ENCODE measurements at places on chromosomes 4 and X. TPM values are rescaled to one million over a fixed set of nuclear protein-coding genes. Genes with fewer than 3 reads are reported as not detected.

DNA sequence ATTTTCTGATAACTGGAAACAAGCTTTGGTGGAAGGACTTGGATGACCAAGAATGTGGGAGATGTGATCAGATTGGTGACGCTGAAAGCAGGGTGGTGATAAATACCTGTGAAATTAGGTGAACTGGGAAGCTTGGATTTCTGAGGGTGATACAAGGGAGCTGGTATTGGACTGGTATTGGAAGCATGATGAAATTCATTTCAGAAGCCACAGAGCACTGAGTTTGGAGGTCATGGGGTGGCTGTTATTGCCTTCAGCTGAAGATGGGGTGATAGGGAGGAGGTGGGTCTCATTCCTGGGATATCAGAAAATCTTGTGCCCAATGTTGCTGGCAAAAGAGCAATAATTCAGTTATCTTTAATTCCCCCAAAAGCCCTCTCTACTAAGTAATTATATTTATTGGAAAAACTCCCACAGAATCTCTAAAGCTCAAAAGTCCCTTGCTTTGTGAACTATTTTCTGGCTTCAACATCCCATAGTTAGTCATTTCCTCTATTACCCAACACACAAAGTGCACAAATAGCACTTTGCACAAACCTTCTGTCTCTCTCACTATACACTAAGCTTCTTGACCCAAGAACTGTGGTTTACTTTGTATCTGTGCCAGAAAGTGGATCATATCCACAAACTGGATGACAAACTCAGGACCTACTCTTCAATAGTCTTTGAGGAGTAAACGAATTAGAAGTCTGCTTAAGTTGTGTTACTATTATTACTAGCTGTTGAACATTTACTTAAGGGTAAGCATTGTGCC, 23.1 kb upstream of the CAMK2D start:
- H3K27ac ChIP-seq, result no peak overlapping the region
- peaks cover 3% of the 10 kb centered on the region for H3K27me3 ChIP-seq
- no peak overlapping the region for H3K4me3 ChIP-seq
- H3K36me3 ChIP-seq, result no peaks in the 10 kb centered on the region
- H3K4me1 ChIP-seq, result no peaks in the 10 kb centered on the region

Gene GPC3
- polyA plus RNA-seq, result not detected

DNA sequence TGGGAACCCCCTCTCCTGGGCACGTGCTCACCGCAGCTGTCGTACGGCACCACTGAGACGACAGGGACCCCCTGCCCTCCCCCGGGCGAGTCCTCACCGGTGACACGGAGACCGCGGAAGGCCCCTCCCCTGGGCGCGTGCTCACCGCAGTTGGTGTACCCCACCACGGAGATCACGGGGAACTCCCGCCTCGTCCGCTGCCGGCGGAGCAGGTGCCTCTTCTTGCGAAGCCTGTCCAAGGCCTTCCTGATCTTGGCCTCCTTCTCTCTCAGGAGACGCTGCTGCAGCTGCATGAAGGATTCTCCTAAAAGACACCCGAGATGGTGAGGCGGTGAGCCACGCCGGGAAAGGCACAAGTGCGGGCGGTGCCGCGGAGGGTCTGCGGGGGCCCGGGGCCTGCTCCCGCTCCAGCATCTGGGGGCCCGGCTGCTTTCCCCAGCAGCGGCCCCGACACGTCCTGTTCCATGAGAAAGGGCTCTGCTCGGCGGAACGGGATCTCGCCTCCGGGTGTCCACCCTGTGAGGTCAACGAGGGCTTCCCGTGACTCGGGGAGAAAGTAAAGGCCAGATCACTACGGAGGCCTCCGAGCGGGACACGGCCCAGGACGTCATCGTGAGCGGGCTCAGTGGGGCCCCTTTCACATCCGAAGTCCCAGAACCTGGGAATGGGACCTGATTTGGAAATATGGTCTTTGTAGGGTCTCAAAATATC, 5.8 kb downstream of the GTPBP6 start:
- peaks cover 11% of the 10 kb centered on the region for H3K36me3 ChIP-seq
- H3K27ac ChIP-seq, result no peak overlapping the region
- no peak overlapping the region for H3K4me3 ChIP-seq
- peaks cover under 1% of the 10 kb centered on the region for H3K4me1 ChIP-seq
- DNase-seq, result no peak

- no peak for DNase-seq
- H3K27ac ChIP-seq, result no peak overlapping the region
- no peak overlapping the region for H3K4me3 ChIP-seq
- H3K4me1 ChIP-seq, result no peaks in the 10 kb centered on the region
- no peaks in the 10 kb centered on the region for H3K36me3 ChIP-seq
- H3K27me3 ChIP-seq, result no peaks in the 10 kb centered on the region
Observed at GRCh38 chr4:174629265-174629664, 107.0 kb upstream of the HPGD start.

Gene SHOX
- not detected for polyA plus RNA-seq

Gene MTMR8
- 3.8 TPM for polyA plus RNA-seq

Gene LANCL3
- 1.0 TPM for polyA plus RNA-seq
